ENCODE measurements at places on chromosomes 6 and 20.

- no peak for DNase-seq
Measured at GRCh38 chr6:93703431-93703830, 284.1 kb upstream of the EPHA7 start.

DNA sequence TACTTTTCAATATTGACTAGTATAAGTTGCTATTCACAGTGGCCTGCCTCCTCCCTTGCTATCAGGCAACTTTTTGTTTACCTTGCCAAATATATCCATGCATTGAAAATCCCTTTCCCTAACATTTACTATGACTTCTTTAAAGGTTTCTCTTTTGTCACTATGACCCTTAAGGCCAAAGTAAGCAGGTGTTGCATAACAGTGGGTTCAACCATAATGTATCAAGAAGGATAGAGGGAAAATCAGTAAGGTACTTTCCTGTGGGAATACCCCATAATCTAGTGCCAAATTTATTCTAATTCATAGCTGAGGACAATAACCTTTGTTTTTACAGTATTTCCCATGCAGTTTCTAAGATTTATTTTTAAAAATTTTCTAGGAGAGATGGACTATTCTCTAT lies 527.6 kb downstream of the CDKAL1 start:
- DNase-seq, result no peak

DNA sequence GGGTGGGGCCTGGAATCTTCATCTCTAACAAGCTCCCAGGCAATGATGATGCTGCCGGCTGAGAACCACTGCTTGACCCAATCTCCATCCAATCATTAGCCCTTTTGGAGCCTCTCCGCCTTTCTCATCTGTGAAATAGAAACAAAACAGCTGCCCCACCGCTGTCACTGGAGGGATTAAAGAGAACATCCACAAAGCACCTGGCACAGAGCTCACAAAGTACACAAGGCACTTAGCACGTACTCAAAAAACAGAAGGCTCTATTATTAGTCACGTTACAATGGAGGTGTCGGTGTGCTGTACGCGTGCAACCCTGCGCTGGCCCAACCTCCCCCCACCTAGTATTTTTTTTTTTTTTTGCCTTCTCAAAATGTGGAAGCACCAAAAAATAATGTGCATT lies 213.5 kb upstream of the ARID1B start:
- no peak for DNase-seq

- DNase-seq, result no peak
Measured at GRCh38 chr6:51963980-51964379, 123.4 kb downstream of the PKHD1 start.

GRCh38 chr6:119043783-119044182 lies 34.7 kb downstream of the FAM184A start:
- DNase-seq, result no peak

DNA sequence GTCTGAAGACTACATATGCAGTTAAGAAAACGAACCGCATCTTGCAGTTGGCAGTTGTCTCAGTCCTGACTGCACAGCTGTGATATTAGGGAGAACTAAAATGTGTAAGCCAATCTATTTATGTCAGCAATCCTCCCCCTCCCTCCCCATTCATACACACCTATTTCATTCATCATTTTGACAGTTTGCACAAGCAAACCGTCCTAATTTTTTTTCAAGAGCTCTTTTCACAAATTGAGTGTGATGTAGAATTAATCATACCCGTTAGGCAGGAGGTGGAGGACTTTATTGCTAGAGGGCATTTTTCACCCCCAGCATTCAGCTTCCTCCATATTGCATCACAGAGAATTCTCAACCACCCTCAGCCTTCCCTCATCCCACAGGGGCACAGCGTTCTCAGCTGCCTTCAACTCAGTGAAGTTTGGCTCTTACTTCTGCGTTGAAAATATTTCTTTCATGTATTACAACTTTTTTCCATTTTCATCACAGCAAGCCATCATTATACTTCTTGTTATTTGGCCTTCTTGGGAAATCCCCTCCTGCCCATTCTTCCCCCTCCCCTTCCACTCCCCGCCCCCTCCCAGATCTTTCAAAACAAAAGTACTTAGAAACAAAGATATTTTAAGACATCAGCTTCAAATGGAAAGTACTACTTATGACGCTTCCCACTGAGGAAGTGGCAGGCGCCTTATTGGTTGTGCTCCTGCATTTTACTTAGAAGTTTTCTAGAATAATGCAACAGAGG lies 37.5 kb downstream of the NOX3 start:
- no peak for DNase-seq

DNA sequence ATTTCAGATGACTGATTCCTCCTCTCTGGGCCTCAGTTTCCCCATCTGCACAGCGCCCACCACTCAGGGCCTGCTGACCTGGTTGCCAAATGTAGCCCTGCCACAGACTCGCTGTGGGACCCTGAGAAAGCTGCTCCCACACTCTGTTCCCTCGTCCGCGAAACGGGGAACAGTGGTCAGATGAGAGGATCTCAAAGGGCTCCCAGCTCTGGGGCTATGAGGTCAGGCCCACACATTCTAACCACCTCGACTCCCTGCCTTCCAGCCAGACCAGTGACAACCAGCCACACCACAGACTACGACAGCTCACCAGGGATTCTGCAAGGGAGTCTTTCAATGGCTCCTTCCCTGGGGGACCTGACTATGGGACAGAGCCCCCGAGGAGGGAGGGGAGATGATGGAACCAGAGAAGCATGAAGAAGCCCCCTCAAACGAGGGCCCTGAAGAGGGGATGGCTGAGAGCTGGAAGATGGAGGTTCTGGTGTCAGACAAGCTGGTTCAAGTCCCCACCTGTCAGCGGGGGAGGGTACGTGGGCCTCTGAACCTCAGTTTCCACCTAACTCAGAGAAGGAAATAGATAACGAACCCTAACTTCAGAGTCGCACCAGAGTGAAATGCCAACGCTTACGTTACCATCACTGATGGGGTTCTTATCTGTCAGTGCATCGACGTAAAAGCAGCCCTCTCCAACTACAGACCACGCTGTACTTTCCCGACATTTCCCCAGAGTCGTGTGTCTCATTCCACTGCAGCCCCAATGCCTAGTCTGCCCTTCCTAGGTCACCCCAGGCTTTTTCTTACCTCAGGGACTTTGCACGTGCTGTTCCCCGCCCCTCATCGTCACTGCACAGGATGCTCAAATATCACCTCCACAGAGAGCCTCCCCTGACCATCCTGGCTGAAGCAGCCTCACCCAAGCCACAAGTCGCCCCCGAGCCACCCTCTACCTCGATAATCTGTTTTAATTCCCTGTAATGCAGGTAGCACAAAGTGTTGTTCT lies 60.5 kb downstream of the PREX1 start:
- DNase-seq, result no peak

DNA sequence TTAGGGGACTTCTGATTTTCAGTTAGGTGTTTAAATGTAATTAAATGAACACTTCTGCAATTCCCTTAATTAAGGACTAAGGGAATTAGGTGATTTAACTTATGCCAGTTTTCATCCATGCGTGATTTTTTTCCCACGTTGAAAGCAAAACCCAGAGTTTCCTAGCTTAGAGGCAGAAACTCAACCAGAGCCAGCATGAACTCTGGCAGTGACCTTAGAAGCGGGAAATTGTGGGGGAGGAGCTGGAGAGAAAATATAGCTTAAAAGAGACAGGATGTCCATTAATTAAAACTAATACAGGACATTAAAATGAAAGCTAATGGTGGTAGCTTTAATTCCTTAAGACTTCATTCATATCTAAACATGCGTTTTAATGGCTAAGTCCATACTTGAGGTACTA lies 41.6 kb downstream of the IYD start:
- DNase-seq, result no peak

DNA sequence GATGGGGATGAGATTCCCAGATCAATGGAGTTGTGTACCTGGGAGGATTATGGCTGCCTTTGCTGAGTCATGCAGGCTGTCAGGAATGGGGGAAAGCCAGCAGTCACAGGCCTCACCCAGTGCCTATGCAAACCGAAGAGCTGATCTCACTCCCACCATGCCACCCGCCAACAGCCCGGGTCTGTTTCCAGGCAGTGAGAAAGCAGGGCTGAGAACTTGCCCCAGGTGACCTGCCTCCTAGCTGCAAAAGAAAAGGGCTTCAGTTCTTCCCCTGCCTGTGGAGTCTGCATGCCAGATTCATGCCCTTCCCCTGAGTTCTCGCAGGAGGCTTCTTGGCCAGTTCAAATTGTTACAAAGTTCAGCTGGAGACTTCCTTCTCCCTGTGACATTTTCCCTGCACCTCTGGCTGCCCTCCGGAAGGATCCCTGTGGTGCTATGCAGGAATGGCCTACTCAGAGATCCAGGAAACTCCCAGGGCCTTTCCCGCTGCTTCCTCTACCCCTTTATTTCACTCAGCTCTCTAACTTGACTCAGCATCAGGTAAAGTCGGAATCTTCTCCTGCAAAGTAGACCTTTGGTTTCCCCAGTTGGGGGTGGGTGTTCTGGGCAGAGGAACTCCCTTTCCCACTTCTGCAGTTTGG lies 71.5 kb upstream of the B3GAT2 start:
- no peak for DNase-seq

GRCh38 chr6:147820520-147820919 lies 312.0 kb downstream of the SAMD5 start:
- DNase-seq, result no peak

- DNase-seq, result no peak
Measured at GRCh38 chr6:105320765-105321164, 82.1 kb downstream of the PREP start.
